ENCODE measurements at places on chromosomes 4 and X.

DNA sequence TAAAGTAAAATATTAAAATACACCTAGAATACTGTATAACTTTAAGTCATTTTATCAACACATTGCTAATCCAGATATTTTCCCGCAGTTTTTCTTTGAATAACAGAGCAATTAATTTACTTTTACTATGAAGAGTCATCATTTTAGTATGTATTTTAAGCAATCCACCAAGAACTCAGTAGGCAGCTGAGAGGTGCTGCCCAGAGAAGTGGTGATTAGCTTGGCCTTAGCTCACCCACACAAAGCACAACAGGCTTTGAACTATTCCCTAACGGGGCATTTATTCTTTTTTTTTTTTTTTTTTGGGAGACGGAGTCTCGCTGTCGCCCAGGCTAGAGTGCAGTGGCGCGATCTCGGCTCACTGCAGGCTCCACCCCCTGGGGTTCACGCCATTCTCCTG lies 74.4 kb downstream of the CD38 start:
- DNase-seq = no peak

GRCh38 chr4:44186850-44187246 lies 261.8 kb downstream of the KCTD8 start:
- DNase-seq = no peak

GRCh38 chrX:107686026-107686425 lies 57.7 kb downstream of the PRPS1 start:
- no peak for DNase-seq

DNA sequence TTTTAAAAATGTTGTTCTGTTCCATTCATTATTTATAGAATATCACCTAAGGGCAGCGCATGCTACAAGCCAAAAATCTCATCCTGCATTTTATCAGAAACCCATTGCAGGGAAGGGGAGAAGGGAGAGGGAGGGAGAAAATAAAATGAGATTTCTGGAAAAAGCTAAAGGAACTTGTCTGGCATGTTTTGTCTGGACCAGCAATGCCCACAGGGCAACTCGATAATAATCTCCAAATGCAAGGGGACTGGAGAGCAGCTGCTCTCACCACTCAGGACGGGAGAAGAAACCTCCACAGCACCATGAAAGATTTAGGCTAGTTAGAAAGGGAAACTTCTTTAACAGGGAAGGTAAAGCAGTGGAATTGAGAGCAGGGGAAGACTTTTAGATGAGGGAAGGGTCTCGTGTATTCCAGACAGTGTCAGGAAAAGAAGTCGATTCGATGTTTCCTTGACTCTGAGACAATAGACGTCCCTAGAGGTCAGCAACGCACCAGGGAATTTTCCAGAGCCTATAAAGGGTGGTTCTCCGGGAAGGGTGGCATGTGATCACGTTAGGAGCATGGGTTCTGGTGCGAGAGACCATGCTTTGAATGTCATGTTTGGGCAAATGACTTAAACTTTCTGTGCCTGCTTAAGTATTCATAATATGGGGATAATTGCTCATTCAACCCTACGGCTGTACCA lies 132.2 kb upstream of the NDP start:
- no peak for DNase-seq

DNA sequence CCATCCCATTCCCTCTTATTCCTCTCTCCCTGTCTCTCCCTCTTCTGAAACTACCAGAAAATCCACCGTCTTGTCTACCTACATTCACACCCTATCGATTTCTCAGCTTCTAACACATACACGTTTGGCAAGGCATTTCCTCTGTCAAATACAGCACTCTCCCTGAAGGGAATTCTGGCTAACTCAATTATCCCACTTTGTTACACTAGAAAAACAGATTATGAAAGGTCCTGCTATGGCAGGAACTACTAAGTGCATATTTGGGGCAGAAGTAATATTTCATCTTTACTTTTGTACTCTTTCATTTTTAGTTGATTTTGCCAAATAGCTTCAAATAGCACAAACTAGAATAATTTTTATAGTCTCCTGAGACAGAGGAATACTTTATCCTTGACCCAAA lies 46.6 kb upstream of the KLHL8 start:
- no peak for DNase-seq

All from hematopoietic multipotent progenitor cell treated with erythropoietin and hydrocortisone succinate and interleukin-3 and kit ligand, for 8 days (in vitro differentiated cells).